SIG-M5 (cell line): ENCODE measurements at places on chromosomes 7 and 10.

- no peak for DNase-seq
These were observed 83.4 kb downstream of the PALS2 start for GRCh38 chr7:24656608-24657007.

- no peak for DNase-seq
These were observed 121.4 kb upstream of the CHST15 start for GRCh38 chr10:124214610-124215375.

DNA sequence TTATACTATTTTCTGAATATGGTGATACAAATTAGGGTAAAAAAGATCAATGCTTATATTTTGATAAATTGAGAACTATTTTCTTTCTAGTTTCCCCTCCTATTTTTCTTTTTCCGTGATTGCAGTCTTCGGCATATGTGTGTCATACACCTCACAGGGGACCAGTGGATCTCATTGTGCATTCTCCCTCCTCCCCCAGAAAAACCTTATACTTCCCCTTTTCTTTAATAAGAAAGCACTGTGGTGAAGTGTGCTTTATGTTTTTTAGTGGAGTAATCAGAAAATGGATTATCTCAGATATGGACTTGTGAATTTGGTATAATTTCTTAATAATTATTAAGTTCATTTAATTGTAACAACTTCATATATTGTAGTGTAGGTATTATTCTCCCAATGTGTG, 72.8 kb downstream of the BICC1 start:
- DNase-seq: no peak

DNA sequence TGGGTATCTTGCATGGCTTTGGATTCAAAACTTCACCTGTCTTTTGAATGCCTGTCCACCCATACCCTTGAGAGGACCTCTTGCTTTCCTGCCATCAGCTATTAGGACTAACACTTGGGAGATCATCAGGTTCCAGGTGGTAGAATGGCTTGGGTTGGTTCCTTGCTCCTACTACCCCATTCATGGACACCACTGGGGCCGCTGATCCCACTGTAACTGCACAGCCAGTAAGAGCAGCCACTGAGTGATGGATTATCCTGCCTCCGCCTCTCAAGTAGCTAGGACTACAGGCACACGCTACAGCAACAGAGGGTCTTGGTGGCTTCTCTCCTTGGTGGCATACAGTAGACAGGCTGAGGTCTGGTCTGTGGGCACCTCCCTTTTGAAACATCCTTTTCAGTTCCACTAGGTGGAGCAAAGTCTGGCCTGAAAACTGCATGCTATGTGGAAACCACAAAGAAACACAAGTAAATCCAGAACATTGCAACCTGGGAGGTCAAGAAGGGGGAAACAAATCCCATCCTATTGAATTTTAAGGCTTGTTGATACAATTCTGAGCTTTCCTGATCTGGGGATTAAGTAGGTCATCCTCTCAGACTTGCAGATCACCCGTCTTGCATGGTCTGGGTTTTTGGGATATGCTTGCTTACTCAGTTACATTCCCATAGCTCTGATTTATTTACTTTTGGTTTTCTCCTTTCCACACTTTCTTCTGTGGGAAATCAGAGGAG, 9.4 kb downstream of the WBP1L start:
- DNase-seq: no peak

GRCh38 chr10:11893749-11894278, 70.7 kb downstream of the PROSER2 start:
- DNase-seq: no peak
